Renal cortical epithelial cell (primary cell): ENCODE measurements at places on chromosomes 7 and 10.

DNA sequence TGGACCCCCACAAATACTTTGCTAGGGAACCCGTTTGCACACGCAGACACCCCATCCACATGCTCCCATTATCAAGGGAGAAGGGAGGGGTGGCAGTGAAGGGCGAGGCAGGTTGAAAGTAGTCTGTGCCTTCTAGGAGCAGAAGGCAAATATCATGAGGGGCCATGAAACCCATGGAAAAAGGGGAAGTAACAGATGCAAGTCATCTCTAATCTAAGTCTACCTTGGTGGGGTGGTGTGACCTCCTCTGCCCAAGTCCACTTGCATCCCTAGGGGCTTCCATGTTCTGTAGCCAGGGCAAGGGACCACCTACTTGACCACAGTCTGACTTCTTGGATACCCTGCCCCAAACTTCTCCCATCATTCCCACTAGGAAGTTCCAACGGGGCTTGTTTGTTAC lies 5.5 kb downstream of the GIMAP6 start:
- no peak for DNase-seq

DNA sequence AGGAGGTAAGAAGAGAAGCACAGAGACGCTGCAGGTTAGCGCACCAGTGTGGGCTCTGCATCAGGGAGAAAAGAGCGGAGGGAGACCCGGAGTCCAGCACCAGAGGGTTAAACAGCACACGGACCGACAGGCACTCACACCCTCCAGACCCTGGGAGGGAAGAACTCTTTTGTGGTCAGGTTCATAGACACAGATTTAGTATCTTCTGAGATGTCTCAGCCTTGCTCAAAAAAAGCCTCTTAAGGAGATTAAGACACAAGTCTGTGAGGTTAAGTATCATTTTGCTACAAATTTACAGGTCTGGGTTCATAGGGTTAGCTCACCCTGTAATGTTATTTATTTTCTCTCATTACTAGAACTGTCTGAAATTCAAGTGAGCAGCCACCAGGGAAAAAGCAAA lies 16.8 kb upstream of the NDST2 start:
- peak; percentile 12 for DNase-seq

DNA sequence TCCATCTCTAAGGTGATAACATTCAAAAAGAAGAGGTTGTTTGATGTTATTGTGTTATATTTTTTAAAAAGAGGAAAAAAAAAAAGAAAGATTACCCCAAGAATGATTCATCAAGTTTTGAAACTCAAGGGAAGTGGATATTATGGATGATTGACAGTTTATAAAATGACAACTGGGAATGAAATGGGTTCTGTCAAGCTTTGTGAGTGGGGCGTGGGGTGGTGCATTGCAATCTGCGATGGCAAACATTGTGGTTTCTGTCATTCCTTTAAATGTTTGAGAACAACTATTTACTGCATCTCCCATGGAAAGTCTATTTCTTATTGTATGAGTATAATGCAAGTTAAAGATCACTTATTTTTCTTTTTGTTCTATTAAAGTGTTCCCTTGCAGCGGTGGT lies 297.0 kb downstream of the CCDC3 start:
- no peak for DNase-seq

GRCh38 chr7:120334475-120334874 lies 61.5 kb downstream of the KCND2 start:
- no peak for DNase-seq

- no peak for DNase-seq
These were observed 331.4 kb upstream of the TMEM229A start for GRCh38 chr7:124364283-124364682.

- no peak for DNase-seq
These were observed 99.7 kb downstream of the PDE1C start for GRCh38 chr7:31970501-31970900.

DNA sequence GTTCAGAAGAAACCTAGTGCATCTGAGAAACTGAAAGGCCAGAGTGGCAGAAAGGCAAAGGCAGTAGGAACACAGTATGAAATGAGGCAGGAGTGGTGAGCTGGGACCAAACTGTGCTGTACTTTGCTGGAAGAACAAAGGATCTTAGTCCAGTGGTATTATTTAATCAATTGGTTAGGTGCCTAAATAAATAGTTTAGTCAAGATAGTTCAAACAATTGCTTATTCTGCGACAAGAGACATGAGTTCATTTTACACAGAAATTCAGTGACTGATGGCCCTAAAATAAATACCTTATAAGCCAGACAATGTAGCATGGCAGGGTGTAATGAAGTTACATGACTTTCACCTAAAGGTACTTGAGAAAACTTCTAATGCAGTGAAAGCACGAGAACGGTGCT lies 181.8 kb upstream of the LRRN3 start:
- no peak for DNase-seq

GRCh38 chr10:131437556-131438475 lies 126.3 kb upstream of the TCERG1L start:
- DNase-seq = no peak

GRCh38 chr7:119974972-119975371 lies 298.0 kb upstream of the KCND2 start:
- peak; percentile 30 for DNase-seq

DNA sequence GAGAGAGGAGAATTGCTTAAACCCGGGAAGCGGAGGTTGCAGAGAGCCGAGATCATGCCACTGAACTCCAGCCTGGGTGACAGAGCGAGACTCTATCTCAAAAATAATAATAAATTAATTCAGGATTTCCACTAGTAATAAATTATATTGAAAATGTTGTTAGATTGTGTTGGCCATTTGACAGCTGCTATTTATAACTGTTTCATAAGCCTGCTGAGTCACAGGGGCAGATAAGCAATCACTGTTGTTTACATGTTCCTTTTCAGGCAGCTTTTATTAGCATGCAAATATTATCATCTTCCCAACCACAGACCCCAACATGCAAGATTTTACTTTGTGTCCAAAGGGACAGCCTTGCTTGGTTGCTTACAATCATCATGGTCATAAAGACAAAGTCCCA lies 49.5 kb upstream of the ZNF138 start:
- DNase-seq = no peak

GRCh38 chr10:55495555-55495954 lies 694.5 kb upstream of the PCDH15 start:
- no peak for DNase-seq

DNA sequence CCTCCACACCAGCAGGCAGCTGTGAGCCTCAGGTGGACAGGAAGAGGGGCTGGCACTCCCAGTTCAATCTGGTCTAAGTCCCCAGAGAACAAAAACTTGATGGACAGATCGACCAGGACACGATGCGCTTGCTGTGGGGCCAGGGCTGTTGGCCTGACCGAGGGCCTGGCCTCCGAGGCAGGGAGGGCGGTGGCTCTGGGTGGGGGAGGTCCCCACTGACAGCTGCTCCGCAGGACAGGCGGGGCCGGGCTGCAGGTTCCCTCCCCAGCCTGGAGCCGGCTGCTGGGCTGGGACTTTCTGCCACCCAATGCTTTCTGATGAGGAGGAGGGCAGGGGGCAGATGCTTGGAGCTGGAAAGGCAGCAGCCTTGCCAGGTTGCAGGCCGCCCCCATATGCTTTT lies 37.4 kb upstream of the ADGRA1 start:
- no peak for DNase-seq

GRCh38 chr7:148921806-148922205 lies 37.7 kb upstream of the EZH2 start:
- no peak for DNase-seq

DNA sequence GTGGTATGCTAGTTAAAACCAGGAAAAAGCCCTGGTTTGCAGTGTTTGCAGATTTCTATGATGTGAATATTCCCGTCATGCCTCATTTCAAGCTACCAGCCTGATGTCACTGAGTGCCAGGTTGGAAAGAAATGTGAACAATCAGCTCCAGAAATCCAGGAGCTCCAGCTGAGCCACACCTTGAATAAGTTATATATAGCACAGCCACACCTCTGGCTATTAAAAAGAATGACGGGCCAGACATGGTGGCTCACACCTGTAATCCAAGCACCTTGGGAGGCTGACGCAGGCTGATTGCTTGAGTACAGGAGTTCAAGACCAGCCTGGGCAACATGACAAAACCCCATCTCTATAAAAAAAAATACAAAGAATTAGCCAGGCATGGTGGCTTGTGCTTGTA lies 18.7 kb upstream of the SLF2 start:
- no peak for DNase-seq

DNA sequence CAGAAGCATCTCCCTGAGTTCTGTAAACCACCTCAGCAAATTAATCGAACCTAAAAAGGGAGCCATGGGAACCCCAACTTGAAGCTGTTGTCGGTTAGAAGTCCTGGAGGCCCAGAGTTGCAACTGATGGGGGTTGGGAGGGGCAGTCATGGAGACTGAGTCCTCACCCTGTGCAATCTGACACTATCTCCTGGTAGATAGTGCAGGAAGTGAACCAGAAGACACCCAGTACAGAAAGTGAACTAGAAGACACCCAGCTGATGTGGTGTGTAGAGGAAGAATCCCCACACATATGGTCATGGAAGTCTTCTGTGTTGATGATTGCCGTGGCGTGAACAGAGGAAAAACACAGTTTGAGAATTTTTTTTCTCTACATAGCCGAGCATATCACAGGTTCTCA lies 58.8 kb upstream of the SRRM3 start:
- no peak for DNase-seq

DNA sequence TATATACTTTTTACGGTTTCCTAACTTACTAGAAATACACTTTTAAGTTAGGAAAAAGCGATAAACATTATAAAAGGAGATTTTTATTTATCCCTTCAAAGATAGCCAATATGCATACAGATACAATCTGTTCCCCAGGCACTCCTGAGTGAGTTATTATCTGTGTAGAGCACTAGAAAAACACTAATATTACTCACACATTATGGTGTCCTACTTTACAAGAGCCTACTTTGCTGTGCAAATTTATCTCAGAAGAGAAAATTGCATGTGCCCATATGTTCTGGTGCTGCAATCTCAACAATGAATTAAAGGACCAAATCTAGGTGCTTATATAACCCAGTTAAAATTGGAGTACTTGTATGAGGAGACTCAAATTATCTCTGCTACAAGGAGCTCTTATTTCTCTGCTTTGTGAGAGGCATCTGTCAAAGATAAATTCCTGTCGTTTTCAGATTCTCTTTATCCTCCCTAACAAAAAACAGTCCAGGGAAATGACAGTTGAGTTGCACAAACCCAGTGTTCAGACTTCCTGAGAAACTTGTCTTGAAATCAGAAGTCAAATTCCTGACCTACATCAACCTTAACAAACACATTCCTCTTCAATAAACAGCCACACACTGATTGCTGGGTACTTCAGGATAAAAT lies 28.9 kb downstream of the CPA1 start:
- peak; percentile 56 for DNase-seq

DNA sequence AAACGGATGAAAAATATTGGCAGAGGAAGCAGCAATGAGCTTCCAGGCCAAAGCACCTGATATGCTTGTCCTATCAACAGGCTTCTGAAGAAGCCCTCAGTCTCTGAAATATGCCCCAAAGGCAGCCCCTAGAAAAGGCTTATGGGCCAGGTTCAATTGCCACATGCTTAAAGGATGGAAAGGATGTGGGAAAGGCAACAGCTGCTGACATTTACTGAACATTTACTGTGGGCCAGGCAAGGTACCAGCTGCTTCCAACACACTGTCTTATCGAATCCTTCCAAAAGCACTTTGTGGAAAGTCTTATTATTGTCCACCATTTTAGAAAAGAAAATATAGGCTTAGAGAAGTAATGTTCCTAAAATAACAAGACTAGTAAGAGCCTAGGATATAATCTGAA lies 56.5 kb downstream of the DOCK4 start:
- DNase-seq = no peak

DNA sequence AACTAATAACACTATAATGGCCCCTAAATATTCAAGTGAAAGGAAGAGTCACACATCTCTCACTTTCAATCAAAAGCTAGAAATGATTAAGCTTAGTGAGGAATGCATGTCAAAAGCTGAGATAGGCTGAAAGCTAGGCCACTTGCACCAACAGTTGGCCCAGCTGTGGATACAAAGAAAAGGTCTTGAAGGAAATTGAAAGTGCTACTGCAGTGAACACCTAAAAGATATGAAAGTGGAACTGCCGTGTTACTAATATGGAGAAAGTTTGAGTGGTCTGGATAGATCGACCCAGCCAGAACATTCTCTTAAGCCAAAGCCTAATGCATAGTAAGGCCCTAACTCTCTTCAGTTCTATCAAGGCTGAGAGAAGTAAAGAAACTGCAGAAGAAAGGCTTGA lies 12.1 kb upstream of the SNX13 start:
- no peak for DNase-seq

DNA sequence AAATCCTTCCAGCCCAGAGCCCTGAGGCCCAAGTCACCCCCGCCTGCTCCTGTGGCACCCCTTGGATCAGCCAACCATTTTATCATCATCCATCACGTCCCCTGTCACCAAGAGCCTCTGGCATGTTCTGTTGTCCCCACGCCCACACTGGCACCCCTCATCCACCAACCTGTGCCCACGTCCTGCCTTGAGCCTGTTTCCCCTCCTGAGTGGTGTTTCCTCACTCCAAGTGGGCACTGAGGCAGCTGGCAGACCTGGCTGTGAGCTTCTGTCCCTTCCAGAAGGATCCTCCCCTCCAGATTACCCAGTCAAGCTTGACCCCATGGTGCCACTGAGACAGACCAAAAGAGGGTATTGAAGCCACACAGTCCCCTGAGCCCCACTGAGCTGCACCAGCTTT lies 71.4 kb upstream of the ANTXRL start:
- no peak for DNase-seq

- no peak for DNase-seq
These were observed 71.9 kb downstream of the JCAD start for GRCh38 chr10:29987471-29987870.

DNA sequence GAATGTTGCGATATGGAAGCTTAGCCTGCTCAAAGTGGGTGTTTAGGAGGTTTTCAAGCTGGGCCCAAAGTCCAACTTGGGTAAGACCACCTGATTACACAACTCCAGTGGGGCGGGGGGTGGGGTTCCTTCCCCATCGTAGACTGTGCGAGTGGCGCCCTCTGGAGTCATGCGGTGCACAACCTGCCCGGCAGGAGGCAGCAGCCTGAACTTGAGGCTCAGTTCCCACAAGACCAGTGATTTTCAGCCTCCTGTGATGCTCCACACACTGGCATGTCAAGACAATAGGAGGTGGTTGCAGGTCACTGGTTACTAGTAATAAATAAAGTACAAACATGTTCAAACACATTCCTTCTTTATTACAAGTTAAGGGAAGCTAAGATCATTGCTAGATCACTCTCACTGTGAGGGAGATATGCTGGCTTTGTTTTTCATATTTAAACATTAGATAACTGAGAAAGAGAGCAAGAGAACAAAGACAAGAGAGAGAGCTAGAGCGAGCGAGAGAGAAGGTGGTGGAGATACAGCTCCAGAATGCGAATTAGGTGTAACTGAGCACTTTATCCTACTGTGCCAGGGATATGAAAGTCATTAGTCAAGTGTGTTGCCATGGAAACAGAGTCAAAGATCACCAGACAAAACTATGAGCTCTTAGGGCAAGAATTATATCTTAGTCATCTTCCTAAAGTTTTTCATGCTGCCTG lies 97.4 kb upstream of the BMPER start:
- peak; percentile 96 for DNase-seq

GRCh38 chr10:120963594-120964220 lies 112.5 kb downstream of the WDR11 start:
- DNase-seq = no peak

GRCh38 chr7:144468990-144469732 lies 65.7 kb upstream of the NOBOX start:
- DNase-seq = peak; percentile 12

- DNase-seq = no peak
These were observed 254.6 kb upstream of the SP8 start for GRCh38 chr7:21041252-21041651.

GRCh38 chr7:106041140-106041717 lies 70.9 kb downstream of the SYPL1 start:
- peak; percentile 16 for DNase-seq
